Activated naive CD8-positive, alpha-beta T cell treated with anti-CD3 and anti-CD28 coated beads, Interleukin-2, amount 50 U/mL, for 16 hours (primary cell): ENCODE measurements at places on chromosomes 3 and 15.

DNA sequence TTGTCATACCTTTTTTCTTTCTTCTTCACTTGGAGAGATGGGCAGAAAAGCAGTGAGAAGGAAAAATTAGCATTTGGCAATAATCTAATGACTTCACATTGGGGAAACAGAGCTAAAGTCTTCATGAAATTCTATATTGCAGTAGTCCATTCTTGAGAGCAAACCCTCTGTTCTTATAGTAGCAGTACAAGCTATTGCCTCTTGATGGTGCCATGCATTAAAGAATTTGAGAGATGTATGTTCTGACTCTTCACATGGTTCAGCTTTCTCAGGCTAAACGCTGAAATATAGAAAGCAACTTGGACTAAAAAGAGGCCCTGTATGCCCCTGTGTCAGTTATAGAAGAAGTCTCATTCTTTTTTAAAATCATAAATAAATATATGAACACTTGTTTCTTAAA is 36.0 kb downstream of the PHLDB2 start:
- no peak for DNase-seq

- DNase-seq: no peak
Observed at GRCh38 chr3:115862849-115863248, 239.5 kb downstream of the GAP43 start.

GRCh38 chr15:93026380-93026817 is 62.6 kb downstream of the RGMA start:
- DNase-seq: no peak

DNA sequence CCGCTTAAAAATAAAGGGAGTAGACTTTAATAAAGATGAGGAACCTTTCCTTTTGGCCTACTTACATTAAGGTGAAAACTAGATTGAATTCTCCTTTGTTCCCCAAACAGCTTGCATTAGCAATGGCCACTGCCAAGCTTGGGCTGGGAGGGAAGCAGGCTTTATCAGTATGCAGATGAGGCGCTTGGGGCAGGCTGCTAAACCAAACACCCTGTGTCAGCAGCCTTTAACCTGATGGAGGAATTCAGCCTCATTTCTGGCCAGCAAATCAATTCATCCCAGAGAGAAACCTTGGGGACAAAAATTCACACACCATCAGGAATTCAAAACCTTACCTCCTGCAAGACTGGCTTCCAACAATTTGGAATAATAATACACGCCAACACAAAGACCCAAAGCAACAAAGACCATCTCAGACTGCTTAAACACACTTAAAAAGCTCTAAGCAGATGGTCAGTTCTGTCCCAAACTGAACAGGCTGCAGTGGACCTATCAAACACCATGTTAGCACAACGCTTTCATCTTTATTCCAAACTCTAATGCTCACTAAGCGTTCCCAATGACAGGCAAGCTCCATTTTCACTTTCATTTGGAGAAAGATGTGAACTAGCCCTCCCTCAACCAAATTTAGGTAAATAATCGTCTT is 255.1 kb upstream of the CMC1 start:
- no peak for DNase-seq

GRCh38 chr15:92142242-92143232 is 251.1 kb upstream of the ST8SIA2 start:
- DNase-seq: no peak

DNA sequence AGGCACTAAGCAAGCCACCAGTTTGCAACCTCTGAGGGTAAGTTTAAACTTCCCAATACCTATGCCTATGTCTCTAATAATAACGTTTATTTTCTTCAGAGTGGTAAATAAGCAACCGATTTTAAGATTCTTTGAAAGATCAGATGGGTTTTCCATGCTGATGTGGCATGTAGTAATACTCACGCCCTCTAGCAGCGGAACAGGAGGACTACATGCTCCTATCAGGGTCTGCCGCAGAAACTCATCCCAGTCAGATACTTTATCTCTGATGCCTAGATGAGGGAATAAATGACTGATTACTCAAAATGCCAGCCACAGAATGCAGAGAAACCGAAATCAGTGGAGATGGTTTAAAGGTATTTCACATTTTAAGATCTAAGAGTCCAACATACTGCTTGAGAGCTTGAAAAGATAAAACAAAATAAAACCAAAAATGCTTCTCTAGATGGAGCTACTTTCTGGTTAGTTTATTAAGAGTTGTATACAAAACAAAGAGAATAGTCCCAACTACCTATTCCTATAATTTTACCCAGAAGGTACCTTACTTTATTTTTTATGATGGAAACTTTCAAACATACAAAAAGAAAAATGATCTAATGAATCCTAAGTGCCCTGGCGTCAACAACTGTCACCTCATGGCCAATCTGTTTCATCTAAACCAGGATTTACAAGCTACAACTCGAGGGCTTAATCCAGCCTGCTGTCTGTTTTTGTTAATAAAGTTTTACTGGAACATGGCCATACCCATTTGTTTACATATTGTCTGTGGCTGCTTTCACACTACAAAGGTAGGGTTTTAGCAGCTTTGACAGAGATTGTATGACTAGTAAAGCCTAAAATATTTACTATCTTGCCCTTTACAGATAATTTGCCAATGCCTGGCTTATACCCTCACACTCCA is 37.5 kb upstream of the STIMATE start:
- peak; percentile 7 for DNase-seq

DNA sequence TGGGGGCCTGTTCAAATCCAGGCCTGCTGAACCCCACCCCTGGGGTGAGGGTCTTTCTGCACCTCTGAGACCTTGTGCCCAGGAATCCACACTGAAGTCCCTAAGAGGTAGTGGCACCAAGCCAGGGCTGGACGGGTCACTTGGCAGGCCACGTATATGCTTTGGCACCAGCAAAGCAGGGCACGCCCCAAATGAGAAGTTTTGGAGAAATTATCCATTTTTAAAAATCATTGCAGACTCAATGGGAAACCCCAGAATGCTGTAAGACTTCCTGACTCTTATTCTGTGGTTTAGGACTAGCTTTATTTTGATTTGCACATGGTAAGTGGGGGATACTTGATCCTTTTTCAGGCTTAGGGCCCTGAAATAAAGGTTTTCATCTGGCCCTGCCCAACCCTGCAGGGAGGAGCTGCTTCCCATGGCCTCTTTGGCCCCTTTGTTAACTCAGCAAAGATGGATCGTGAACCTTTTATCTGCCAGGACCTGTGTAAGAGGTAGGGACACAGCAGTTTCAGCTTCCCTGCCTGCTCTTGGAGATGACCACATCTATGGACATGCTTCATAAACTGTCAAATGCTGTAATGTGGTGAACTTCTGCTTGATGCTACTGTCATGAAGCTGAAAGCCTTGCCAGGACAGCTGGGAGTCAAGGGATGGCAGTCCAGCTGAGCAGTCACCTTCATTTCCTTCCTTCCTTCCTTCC is 88.0 kb downstream of the HMG20A start:
- DNase-seq: no peak

DNA sequence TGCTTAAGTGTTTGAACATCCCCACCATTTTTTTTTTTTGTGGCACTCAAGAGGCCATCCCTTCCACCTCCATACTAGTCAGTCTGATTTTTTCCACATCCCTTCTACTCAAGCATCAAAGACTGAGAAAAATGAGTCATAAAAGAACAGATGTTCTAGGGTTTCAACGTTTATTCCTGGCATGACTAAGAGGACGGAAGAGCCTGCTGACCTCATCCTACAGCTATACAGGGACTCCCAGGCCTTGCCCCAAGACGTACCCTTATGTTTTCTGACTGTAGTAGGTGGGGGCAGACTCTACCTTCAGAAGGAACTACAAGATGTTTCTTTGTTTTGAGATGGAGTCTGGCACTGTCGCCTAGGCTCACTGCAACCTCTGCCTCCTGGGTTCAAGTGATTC is 3.3 kb upstream of the ITPKA start:
- DNase-seq: no peak

DNA sequence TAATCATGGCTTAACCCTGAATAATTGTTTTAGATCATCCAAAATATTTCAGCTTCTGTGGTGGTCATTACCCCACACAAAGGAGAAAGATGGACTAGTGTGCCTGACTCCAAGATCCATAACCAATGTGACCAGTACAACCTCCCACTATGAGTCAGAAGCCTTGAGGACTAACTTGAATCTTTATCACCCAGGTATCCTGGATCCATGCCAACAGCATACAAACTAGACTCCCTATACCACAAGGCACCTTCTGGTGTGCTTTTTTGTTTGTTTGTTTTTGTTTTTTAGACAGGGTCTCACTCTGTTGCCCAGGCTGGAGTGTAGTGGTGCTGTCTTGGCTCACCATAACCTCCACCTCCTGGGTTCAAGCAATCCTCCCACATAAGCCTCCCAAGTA is 317.7 kb downstream of the VPS13C start:
- no peak for DNase-seq

- no peak for DNase-seq
Observed at GRCh38 chr3:168794427-168794826, 698.7 kb upstream of the GOLIM4 start.

DNA sequence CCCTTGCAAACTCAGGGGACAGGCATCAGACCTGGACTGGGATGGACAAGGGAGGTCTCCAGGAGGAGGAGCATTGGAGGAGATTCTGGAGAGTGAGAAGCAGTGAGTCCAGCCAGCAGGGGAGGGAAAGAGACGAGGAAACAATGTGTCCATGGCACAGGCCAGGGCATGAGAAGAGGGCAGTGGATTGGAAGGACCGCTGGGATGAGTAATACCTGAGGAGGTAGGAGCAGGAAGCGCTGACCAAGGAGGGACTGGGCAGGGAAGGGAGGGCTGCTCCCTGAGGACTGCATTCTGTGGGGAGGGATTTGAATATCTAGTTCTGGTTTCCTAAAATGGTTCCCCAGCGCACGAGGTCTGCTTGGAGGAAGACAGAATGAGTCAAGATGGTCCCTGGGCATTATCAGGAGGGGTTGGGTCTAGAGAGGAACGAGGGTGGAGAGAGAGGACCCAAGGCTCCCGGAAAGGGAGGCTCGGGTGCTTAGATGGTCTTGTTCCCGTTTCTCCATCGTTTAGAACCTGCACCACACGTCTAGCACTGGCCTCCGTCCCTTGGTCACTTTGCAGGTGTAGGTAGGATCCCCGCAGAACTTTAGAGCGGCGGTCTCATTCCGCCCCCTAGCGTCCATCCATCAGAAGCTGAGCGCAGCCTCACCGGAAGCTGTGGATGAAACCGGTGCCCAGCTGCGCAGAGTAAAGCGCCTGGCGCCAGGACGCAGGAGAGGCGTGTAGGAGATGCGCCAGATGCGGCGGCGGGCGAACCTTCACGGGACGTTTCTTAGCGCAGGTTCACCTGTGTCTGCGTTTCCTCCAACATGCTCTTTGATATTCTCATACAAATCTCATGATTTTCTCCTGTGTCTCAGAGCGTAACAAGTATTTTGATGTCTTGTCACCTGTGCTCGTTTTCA is 190.7 kb upstream of the NDN start:
- DNase-seq: no peak

GRCh38 chr15:65413760-65414144 is 9.0 kb downstream of the IGDCC4 start:
- DNase-seq: no peak

DNA sequence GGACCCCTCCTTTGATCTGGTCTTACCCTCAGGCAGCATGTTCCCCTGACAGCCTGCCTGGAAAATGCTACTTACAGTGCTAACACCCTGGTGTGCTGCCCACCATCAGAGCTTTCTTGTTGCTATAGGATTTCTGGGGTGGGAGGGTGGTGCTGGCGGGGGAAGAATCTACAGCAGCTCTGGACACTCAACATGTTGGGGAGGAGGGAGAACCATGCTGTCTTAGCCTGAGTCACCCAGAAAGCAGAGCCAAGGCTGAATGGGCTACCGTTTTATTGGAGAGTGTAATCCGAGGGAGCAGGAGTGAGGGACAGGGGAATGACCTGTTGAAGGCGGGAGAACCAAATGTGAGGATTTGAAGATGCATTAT is 45.6 kb downstream of the MFSD1 start:
- DNase-seq: no peak

- no peak for DNase-seq
Observed at GRCh38 chr3:120144267-120144666, 50.0 kb upstream of the GSK3B start.

DNA sequence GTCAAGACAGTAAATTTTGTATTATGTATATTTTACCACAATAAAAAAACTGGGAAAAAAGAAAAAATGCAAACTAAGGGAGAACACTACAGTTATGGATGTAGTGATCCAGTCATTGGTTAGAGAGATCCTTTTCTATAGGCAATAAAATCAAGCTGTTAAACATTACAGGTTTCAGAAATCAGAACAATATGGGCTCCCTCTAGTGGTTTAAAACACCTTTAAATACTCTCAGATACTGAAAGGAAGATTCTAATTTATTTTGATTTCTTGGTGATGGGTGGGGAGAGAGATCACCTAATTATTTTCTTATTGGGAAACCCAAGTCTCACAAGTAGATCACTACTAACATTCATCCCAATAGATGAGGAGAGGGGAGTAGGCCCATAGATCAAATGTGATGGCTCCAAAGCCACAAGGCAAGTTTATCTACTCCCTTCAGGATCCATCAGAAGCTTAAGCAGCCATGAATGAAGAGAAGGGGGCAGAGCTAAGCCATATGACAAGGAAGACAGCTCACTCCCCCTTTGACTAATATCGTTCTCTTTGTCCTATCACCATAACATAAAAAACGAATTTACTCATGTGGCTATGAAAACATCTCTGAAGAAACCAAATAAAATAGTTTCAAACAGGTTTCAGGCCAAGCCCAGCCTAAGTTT is 118.6 kb downstream of the ANO10 start:
- DNase-seq: no peak

DNA sequence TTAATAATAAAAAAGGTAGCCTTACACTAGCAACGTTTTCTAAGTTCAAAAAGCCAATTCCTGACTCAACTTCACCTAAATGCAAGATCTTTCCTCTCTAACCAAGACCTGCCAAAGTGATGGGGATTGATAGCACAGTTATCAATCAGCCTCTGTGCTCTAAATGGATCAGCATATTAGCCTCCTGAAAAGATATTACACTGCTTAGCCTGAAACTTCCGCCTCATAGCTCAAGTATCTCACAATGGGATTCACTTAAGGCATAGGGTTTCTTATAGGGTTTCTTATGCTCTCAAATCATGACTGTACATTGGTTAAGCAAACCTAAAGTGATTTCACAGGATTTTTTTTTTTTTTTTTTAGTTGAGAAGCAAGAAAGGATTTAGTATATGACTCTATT is 436 bp upstream of the SLC9A9 start:
- DNase-seq: no peak

- DNase-seq: no peak
Observed at GRCh38 chr15:39202641-39203040, 378.2 kb upstream of the THBS1 start.

GRCh38 chr3:56813653-56813960 is 11.9 kb upstream of the ARHGEF3 start:
- no peak for DNase-seq

DNA sequence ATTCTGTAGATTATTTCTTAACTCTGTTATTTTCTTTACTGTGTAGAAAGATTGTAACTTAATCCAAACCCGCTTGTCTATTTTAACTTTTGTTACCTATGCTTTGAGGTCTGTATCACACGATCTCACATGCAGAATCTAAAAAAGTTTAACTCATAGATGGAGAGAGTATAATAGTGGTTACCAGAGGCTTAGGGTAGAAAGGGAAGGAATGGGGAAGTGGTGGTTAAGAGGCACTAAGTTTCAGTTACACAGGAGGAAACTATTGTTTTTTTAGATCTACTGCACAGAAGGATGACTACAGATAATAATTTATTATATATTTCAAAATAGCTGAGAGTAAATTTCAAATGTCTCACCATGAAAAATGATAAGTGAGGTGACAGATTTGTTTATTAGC is 515.2 kb downstream of the RSL24D1 start:
- no peak for DNase-seq

GRCh38 chr3:44104668-44105321 is 136.9 kb upstream of the TOPAZ1 start:
- DNase-seq: peak; percentile 18
